ENCODE measurements at places on chromosomes 16 and 17.

- DNase-seq, result peak; percentile 40
These were observed 114.7 kb downstream of the ANKRD11 start for GRCh38 chr16:89375686-89376085.

- no peak for DNase-seq
These were observed 2.5 kb upstream of the LASP1 start for GRCh38 chr17:38867179-38867967.

- DNase-seq, result no peak
These were observed 15.3 kb downstream of the HSD11B2 start for GRCh38 chr16:67445913-67446907.

DNA sequence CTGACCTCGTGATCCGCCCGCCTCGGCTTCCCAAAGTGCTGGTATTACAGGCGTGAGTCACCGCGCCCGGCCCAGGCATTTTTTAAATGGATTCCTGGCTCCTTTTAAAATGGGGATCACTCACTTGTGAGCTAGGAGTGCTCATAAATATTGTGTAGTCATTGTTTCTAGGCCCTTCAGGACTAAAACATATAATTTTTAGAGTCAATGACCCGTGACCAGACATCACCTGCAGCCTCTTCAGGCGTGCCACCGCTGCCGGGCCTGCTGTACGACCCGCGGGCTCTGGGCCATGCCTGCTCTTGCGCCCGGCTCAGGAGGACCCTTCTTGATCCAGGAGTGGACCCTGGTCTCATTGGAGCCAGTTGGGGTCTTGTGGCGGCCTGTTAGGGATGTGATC lies 30.8 kb downstream of the EFCAB5 start:
- DNase-seq, result no peak

DNA sequence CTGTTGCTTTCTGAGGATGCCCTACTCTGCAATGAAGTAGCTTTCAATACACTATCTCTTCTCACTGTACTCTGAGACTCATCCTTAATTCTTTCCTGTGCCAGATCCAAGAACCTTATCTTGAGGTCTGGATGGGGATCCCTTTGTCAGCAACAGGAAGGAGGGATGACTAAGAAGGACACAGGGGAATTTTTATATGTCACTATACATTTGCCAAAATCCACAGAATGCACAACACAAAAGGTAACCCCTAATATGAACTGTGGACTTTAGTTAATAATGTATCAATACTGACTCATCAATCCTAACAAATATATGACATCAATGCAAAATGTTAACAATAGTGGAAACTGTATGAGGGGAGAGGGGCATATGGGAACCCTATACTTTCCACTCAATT lies 4.7 kb upstream of the RBBP6 start:
- DNase-seq, result no peak

Data from psoas muscle (tissue), 8 donors.